Lung microvascular endothelial cell (primary cell): ENCODE measurements at places on chromosomes 1 and 21.

- DNase-seq = no peak
These were observed 12.8 kb downstream of the PRDM15 start for GRCh38 chr21:41866274-41866809.

GRCh38 chr1:93002781-93003180 lies 41.5 kb upstream of the DIPK1A start:
- DNase-seq = no peak

DNA sequence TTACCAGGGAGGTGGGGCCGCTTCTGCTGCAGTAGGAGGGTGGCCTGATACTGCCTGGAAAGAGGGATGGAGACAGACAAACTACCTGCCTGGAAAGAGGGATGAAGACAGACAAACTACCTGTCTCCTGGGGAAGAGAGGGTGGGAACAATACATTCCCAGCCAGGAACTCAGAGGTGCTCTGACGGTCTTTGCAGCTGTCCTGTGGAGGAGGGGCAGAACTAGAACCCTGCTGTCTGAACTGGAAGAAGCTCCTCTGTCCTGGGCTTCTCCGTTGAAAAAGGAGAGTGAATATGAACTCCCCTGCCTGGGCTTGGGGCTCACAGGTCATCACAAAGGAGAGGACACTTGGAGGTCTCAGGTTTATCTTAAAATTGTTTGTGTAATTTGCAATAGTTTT lies 40.3 kb upstream of the ETV3 start:
- no peak for DNase-seq

DNA sequence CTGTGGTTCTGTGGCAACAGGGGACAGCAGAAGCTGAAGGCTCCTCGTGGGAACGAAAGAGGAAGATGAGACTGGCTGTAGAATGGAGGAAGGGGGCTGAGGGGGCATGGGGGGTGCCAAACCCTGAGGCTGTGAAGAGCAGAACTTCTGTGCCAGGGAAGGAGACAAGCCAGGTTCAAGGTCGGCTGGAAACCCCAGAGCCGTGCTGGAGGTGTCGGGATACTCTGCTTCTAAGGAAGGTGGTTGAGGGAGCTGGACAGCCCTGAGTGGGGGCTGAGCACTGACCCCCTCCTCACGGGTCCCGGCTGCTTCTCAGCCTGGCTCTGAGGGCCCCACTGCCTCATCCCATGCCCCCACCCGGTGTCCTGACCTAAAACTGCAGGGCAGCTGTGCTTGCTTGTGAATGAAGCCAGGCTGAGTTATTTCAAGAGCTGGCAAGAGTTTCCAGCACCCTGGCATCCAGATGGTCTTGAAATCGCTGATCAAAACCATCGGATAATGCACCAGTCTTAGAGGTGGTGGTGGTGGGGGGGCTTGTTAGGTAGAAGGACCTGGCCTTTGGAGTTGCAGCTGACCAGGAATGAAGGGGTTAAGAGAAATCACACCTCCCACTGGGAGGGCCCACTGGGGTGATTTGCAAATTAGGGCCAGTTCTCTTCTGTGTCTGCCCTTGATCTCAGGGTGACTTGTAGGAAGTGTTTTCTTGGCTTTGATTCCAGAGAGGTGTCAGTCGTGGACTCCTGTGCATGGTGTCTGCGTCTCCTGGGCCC lies 218.9 kb upstream of the C1orf174 start:
- DNase-seq = no peak
